Renal pelvis (tissue), 12 donors: ENCODE measurements at places on chromosomes 2 and 18. TPM values are rescaled to one million over a fixed set of nuclear protein-coding genes. Genes with fewer than 3 reads are reported as not detected.

DNA sequence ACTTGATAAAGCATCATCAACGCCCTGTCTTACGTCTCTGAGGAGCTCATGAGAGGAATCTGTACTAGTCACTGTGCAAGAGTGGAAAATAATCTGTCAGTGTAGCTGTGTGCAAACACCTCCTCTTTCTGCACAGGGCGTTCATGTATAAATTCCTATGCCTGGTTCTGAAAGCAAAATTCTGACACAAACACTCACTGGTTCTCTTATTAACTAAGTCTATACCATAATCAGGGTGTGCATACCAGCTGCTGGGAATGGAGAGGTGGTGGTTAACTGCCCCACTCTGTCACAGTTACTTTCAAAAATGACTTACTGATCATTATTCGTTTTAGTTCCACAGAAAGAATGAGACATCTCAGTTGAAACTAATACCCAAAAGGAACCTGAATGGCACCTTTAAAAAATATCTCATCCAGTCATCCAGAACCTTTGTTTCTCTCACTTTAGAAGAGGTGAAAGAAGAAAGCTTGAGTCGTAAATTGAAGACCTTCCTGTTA, 35.7 kb downstream of the STK39 start:
- no peak for DNase-seq

- no peak for DNase-seq
Observed at GRCh38 chr2:224194161-224194560, 155.1 kb upstream of the SERPINE2 start.

DNA sequence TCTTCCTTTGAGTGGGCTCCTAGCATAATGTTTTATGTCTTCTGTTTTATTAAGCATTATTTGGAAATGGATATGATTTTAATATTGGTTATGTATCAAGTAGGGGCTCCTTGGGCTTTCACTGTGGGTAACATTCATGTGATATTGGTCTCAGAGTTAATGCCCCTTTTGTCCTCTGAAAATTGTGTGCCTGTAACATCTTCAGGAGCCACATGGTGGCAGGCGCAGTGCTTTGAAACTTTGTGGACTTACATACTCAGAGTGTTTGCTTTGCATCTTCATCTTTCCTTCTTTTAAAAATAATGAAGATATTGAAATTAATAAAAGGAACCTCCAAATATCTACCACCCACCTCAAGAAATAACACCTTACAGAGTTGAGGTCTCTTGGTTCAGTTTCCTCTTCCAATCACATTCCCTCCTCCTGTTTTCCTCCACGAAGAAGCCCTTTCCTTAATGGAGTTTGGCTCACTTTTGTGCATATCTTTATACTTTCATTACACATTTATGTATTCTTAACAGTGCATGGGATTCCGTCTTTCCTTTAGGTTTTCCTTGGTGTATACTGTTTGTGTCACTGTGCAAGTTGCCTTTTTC, 73.5 kb downstream of the LIMS1 start:
- DNase-seq: no peak

CHRNA1 gene
- 4.3 TPM for polyA plus RNA-seq

DNA sequence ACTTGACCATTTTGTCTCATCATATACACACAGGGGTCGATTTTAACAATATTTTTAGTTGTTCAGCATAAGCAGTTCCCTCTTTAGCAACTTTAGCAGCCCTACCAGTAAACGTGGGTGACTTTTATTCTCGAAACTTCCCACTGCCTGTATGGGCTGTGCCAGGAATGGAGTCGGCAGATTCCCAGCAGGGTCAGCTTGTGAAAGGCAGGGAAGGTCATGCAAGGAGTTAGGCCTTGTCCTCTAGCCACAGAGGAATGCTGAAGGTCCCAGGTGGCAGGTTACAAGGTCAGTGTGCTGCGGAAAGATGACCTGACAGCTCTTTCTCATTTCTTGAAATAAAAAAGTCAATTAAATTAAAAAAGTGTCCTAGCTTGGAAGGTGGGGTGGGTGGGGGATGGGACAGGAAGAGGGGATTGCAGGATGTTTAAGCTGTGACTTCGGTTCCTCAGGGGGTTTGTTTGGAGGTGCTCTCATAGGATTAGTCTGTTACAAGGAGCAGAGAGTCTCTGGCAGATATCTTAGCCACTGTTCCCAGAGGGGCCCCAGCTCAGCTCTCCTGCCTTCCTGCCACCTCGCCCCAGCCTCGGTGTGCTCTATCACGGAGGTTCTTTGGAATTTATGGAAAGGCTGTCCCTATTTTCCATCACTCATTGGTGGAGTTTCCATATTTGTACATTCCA, 21.4 kb downstream of the DRC1 start:
- no peak for DNase-seq
